ENCODE measurements at places on chromosomes 12 and 14.

GRCh38 chr14:26191671-26192070, 406.2 kb downstream of the NOVA1 start:
- DNase-seq: no peak

DNA sequence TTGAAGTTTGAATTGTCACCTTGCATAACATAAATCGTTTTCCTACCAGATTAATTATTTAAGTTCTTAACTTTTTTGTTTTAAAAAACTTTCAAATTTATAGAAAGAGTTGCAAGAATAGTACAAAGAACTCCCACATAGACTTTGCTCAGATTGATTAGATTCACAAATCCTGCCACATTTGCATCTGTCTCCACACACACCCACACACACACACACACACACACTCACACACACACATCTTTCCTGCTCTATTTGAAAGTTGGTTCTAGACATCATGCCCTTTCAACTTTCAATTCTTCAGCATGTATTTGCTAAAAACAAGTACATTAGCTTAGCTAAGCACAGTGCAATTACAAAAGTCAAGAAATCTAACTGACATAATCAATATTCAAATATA, 184.0 kb downstream of the ITPR2 start:
- DNase-seq: no peak

GRCh38 chr12:26188127-26188526, 7.2 kb upstream of the SSPN start:
- DNase-seq: no peak

DNA sequence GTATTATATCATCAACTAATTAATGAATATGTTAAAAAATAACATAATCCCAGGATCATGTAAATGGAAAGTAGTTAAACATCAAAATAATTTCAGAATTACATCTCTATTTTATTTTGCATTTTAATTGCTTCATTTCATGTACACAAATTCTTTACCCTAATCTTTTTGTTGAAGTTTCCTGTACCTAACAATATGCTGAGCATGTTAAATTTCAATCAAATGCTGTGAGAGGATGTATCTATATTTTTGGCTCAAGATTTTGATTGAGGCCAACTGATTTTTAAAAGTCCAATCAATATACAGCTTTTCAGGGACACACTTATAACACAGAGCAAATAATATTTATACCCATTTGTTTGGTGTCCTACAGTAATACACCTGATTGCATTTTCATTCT, 6.4 kb downstream of the GPRC5D start:
- DNase-seq: no peak

DNA sequence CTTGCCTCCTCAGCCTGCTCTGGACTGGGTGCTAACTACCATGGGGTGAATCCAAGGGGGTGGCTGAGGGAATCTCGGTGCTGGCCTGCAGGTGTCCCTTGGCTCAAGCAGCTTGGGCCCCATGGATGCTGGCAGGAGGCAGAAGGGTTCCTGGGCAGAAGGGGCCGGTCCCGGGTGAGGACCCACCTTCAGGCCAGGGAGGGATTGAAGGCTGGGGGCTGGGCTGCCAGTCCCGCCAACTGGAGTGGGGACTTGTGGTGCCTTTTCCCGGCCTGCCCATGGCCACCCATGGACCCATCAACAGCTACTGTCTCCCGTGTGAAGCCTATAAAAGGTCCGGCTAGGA, 550.1 kb downstream of the SLC6A15 start:
- no peak for DNase-seq

DNA sequence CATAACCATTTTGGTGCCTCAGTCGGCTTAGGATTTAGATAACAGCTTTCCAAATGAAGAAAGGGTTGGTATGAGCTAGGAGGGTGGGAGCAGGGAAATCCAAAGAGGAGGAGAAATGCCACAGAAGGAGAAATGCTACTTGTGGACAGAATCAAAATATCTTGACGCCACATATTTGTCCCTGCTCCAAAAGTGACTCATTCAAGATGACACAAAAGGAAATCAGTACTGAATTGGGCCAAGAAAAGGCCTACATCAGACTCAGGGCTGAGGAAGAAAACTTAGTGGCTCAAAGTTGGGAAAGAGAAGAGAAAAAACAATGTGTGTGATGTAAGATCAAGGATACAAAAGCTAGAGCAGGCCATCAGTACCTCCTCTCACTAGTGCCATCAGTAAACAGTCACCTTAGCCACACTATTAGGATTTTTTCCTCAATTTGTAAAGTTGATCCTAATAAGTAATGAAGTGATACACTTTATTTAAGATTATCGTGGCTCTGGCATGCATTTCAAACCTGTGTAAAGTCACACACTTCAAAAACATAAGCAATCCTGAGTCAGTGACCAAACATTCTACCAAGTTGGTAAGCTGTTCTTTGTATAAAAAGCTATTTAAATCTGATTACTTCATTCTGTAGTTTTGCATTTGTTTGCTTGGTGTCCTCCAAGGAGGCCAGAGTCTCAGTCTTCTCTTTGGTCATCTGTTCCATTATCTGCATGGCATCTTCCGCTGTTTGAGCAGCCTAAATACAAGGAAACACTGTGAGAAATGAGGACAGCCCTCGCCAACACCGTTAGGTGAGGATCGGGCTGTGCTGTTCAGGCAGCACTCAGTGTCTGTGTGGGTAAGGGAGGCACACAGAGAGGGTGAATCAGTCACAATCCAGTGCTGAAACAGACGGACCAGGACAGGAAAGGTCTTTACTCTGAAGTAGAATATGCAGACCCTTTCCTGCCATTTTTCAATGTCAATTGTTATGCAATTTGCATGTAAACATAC, 52.6 kb upstream of the VPS33A start:
- no peak for DNase-seq

GRCh38 chr14:105168496-105168978, at the start of gene JAG2:
JAG2 (minus strand) TSS chr14:105168776; CDS start chr14:105168420, 356 bp downstream.
- DNase-seq: no peak

DNA sequence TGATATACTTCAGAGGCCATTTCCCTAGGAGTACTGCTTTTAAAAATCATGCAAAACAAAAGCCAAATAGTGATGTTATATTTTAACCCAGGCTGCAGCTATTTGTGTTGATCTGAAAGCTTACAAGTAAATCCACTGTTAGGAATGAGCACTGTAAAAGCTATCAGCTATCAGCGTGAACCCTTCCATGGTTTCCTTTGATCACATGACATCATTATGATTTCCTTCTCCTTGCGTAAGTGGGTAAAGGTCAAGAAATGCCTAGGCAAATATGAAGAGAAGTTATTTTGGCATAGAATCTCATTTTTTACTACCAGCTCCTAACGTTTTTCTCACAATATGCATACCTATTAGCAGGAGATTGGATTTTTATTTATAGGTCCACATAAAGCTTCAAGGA, 48.6 kb upstream of the CATSPERB start:
- DNase-seq: no peak

DNA sequence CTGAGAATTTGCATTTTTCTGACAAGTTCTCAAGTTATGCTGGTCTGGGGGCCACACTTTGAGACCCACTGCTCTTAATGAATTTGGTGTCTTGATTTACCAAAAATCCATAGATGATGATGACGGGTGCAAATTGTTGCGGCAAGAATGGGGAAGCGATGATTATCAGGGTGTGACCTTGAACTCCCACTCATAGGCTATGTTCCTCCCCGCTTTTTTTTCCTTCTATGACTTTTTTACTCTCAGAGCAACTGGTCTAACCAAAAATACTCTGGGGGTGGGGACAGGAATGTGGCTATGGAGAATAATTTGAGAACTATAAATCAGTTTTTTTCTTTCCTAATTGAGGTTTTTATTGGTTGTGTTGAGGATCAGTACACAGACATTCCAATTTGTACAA, 83.6 kb downstream of the PPFIBP1 start:
- DNase-seq: no peak

DNA sequence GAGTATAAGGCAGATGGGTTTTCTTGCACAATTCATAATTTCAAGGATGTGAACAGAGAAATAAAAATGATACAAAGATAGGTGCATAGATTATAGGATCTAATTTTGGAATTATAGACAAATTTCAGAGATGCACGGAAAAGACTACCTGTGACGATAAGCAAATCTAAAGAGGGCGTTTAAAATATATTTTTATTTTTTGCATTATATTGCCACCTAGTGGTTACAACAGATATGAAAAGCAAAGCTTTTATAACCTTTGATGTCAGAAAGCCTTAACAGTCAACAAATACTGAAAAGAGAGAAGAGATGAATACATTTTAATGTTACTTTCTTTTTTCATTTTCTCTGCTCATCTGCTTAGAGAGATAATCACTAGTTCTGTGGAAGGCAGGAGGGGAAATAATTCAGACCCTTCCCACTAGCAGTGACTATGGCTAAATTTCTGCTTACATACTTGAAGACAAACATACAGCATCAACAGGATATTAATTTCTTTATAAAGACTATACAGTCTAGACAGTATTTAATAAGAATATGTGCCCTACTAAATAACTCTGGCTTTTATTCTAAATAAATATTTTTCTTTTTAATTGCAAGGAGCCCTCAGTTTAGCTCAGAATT, 46.3 kb downstream of the NTS start:
- DNase-seq: no peak

- DNase-seq: no peak
Measured at GRCh38 chr12:54373649-54374561, 9.6 kb upstream of the GPR84 start.

DNA sequence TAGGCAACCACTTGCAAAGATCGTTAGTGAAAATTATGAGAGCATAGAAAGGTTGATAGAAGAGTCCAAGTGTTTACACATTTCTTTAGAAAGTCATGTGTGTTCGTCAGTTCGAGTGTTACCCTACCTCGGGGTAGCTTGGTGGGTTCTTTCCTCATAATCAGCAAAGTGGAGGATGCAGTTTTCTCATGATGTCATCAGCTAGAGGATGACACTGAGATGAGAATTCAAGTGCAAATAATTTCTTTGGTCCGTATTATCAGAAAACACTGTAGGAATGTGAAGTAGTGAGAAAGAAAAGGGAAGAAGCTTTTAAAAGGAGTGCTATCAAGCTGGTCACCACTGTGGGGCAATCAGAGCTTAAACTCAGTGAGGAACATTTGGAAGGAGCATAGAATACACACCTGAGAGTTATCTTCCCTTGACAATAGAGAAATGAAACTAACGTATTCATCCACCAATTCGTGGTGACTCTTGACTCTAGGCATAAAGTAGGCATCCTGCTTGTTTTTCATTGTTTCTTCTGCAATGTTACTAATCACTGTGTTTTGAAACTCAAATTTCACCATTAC, 1340.9 kb upstream of the TMEM132C start:
- no peak for DNase-seq

- no peak for DNase-seq
Measured at GRCh38 chr12:72989458-72989947, 717.3 kb downstream of the TRHDE start.

DNA sequence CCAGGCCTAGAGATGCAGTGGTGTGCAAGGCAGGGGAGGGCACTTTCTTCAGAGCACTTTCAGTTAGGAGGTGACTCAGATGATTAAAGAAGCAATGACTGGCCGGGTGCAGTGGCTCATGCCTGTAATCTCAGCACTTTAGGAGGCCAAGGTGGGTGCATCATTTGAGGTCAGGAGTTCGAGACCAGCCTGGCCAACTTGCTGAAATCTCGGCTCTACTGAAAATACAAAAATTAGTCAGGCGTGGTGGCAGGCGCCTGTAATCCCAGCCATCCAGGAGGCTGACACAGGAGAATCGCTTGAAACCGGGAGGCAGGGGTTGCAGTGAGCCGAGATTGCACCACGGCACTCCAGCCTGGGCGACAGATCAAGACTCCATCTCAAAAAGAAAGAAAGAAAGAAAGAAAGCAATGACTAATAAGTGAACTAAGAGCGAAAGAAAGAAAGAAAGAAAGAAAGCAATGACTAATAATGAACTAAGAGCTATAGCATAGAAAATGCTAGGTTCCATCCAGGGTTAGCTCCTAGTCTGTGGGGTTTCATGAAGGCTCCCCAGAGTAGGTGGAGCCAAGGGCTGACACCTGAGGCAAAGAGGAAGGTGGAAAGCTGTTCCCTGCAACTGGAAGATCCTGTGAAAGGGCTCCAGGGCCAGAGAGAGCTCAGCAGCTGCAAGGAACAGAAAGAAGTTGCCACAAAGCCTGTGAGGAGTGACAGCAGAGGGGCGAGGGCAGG, 334.5 kb downstream of the CACNA1C start:
- no peak for DNase-seq

GRCh38 chr14:23159532-23159931, 23.9 kb downstream of the SLC7A8 start:
- no peak for DNase-seq

- no peak for DNase-seq
Measured at GRCh38 chr12:60311940-60312339, 716.1 kb downstream of the SLC16A7 start.

- no peak for DNase-seq
Measured at GRCh38 chr14:33553706-33554278, 397.1 kb downstream of the EGLN3 start.

- no peak for DNase-seq
Measured at GRCh38 chr12:43973385-43973784, 137.5 kb downstream of the TMEM117 start.

DNA sequence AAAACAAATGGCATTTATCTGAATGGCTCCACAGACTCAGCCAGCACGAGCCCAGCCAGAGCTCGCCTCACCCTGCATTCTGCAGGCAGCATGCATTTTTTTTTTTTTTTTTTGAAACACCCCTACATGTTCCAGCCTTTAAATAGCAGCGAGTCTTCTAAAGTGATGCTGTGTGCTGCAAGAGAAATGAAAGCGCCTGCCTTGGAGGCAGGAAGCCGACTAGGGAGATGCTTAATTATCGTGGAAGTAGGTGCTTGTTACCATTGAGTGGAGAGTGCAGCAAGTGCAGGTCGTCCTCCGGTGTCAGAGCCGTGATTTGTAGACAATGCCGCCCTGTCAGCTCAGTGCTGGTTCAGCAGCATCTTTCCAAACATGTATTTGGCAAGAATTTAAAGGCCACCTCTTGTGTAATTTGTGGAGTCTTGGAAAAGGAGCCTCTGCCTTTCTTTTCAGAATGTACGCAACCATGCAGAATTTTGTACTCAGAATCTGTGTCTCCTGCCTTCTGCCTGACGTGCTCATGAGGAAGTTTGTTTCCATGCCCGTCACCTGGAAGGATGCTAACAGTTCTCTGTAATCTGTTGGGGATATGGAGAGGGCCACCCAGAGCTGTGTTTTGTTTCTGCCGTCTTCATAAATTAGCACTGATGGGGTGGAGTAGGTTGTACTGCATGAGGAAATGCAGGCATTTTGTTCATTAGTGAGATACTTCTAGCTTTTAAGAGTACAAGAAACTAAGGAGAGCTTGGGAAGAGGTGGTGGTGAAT, 345.9 kb upstream of the RGS6 start:
- DNase-seq: no peak

All from keratinocyte (primary cell).